Activated T-cell treated with anti-CD3 and anti-CD28 coated beads, Interleukin-2, amount 50 U/mL, for 24 hours (primary cell): ENCODE measurements at places on chromosomes 12 and 14.

DNA sequence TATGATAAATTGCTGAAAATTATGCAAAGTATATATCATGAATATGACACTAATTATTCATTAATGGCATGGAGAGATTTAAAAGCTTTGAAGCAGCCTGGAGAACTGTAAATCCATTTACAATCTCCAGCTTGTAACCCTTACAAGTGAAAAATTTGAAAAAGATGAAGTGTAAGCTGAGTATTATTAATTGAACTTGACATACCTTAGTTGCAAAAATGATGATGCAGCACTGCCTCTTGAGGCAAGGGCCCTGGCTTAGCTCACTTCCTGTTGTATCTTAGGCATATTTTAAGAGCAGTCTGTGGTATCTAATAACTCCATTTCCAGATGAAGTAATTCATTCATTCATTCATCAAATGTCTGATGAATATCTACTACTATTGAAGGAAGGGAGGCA is 158.6 kb downstream of the ANO4 start:
- no peak for DNase-seq

- no peak for DNase-seq
Observed at GRCh38 chr12:115421796-115422709, 738.1 kb upstream of the TBX3 start.

- DNase-seq = no peak
Observed at GRCh38 chr14:94449930-94450329, 2.7 kb downstream of the SERPINA11 start.

- DNase-seq = no peak
Observed at GRCh38 chr12:123055281-123055766, 74.8 kb downstream of the ARL6IP4 start.

- DNase-seq = no peak
Observed at GRCh38 chr14:99247101-99247729, 24.8 kb downstream of the BCL11B start.

DNA sequence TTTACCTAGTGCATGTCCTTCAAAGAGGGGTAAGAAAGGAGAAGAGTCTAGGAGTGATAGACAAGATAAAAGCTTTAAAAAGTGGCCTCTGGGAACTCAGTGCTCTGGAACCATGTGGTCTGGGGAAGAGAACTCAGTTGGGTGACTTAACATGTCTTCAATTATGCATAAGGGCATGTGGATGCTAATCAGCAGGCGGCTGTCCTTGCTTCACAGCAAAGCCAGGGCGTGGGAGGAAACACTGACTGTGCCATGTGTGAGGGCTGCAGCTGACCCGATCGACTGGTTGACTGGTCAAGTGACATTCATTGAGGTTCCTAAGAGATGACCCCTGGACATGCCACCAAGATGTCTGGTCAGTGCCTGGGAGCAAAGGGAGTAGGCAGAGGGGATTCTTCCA is 1053.8 kb downstream of the BCL11B start:
- no peak for DNase-seq

DNA sequence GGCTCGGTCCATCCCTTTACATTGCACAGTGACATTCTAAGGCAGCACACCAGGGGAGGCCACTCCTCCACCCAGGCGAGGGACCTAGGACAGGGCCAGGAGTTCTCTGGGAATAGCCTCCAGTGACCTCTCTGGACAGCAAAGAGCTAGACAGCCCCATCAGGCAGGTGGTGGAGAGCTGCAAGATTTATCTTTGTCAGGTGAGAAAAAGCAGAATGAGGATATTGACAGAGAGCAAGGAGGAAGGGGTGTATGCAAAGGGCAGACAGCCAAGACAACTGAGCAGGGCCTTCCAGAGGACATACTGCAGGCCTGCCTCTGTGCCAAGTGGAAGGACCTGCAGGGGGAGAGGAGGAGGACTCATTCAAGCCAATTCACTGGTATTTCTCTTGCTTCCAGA is 112.4 kb upstream of the MAX start:
- DNase-seq = no peak

DNA sequence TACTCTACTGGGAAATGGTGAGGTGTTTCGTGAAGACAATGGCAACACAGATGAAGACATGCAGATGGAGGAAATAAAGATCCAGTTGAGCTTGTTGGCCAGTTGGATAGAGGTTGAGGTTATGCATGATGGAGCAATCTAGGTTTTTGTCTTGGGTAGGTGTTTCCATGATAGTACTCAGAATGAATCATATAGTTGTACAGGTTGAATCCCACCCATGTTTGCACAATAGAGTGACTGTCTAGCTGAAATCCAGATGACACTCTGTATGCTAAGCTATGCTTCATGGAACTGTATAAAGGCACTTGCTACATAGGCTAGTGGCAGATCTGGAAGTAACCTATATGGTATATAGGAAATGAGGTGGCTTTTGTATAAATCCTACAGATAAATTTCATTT is 264.9 kb downstream of the NAV3 start:
- no peak for DNase-seq

DNA sequence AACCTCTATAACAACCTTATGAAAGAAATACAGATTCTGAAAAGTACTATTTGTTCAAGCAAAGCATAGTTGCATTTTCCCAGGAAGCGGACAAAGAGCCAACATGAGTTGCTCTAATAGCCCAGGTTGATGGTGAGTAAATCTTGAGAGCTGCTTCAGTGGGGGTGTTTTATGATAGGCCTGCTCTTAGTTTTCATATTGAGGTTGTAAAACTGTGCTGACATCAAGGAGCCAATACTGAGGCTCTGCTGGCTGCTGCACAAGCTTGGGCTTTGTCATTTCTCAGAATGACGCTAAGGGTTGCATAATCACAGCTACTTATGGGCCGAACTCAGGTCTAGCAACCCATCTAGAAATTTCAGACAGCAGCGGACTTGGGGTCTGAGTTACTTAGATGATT is 11.5 kb downstream of the TBC1D30 start:
- no peak for DNase-seq

DNA sequence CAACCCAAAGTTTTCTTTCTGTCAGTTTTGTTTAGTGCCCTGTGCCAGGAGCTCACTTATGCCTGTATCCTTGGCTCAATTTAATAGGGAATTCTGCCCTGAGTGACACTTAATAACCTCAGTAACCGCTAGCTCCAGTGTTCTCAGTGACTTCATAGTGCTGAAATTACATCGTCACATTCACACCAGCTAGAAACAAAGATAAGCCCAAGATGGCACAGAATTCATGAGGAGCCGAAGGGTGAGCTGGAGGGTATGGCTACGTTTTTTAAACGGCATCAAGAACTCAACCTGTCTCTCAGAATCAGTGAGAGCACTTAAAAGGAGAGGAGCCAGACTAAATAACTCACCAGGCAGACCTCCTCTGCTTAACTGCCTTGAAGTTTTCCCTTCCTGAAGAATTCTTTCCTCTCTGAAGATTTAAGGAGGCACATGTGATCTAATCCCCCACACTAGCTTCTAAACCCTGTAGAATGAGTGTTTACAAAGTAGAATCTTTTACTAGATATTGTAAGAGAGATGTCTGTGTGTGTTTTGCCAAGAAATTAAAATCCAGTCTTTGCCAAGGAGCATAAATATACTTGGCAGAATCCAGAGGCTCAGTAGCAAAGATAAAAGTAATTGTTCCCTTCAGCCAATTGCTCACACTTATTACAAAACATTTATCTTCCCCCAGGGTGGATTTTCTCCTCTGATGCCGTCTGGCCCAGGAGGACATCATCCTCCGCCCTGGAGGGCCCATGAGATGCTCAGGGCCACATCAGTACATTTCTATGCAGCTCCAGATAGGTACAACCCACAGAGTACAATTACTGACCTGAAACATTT is 37.3 kb downstream of the PTGER2 start:
- no peak for DNase-seq

- no peak for DNase-seq
Observed at GRCh38 chr14:79543967-79544697, 667.2 kb downstream of the DIO2 start.

GRCh38 chr12:55932551-55932910 is 1.6 kb downstream of the DGKA start:
- DNase-seq = peak; percentile 51

- no peak for DNase-seq
Observed at GRCh38 chr14:34387974-34388516, 74.0 kb downstream of the SPTSSA start.

DNA sequence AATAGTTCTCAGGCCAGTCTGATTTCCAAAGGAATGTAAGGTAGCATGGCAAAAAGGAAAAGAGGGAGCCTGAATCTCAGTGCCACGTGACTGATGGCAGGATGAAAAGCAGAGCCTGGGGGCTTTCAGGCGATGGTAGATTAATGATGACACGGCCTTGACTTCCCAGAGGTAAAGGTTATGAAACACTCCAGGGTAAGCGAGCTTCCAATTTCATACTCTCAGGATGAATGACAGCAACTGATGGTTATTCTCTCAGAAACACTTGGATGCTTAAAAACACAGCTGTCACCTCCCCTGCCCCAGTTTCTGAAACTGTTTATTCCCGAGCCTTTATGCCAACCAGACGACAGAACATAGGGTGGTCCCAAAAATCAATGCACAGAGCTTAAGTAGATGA is 28.8 kb downstream of the GDF11 start:
- DNase-seq = no peak

DNA sequence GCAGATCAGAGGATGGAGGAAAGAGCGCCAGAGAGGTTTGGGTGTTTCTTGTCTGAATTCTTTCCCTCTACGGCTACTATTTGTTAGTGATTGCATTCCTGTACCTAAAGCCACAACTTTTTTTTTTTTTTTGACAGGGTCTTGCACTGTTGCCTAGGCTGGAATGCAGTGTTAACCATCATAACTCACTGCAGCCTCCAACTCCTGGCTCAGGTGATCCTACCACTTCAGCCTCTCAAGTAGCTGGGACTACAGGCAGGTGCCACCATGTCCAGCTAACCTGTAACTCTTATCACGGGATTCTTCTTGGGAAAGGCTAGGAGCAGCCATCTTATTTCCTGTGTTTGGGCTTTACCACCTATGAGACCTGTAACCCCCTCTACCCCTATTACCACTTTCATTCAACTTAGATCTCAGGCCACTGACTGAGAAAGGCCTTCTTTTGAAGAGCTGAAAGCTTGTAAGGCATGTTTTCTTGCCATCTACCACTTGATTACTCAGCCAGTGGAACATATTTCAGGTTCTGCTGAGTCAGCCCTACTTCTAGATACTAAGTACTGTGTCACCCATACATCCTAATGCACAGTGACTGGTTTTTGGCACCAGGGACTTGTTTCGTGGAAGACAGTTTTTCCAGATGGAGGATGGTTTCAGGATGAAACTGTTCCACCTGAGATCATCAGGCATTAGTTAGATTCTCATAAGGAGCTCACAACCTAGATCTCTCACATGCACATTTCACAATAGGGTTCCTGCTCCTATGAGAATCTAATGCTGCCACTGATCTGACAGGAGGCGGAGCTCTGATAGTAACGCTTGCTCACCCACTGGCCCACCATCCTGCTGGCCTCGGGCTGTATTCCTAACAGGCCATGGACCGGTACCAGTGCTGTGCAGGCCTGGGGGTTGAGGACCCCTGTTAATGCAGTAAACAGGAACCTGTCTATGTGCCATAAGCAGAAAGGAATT is 6.9 kb downstream of the VEZT start:
- no peak for DNase-seq

- DNase-seq = no peak
Observed at GRCh38 chr14:67567654-67568053, 32.4 kb downstream of the PIGH start.

DNA sequence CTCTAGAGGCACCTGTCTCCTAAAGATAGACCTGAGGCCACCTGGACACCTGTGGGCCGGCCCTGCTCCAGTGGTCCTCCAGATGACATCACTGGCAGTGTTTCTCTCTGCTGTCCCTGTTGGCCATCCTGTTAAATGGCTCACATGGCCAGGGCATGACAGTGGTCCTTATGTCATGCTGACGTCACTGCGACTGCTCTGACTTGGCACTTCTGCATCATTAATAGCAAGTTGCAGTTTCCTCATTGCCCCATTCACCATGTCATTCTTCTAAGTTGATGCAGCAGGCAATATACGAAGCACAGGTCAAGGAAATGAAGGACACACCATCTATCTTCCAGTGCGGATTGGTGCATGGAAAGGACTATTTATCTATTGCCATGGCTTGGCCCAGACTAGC is 1468.5 kb upstream of the TMEM132C start:
- no peak for DNase-seq

- no peak for DNase-seq
Observed at GRCh38 chr14:54486685-54487084, 2.1 kb downstream of the GMFB start.

- DNase-seq = no peak
Observed at GRCh38 chr14:94560291-94560665, 964 bp upstream of the SERPINA4 start.

- no peak for DNase-seq
Observed at GRCh38 chr12:64992641-64993040, 128.5 kb downstream of the WIF1 start.

DNA sequence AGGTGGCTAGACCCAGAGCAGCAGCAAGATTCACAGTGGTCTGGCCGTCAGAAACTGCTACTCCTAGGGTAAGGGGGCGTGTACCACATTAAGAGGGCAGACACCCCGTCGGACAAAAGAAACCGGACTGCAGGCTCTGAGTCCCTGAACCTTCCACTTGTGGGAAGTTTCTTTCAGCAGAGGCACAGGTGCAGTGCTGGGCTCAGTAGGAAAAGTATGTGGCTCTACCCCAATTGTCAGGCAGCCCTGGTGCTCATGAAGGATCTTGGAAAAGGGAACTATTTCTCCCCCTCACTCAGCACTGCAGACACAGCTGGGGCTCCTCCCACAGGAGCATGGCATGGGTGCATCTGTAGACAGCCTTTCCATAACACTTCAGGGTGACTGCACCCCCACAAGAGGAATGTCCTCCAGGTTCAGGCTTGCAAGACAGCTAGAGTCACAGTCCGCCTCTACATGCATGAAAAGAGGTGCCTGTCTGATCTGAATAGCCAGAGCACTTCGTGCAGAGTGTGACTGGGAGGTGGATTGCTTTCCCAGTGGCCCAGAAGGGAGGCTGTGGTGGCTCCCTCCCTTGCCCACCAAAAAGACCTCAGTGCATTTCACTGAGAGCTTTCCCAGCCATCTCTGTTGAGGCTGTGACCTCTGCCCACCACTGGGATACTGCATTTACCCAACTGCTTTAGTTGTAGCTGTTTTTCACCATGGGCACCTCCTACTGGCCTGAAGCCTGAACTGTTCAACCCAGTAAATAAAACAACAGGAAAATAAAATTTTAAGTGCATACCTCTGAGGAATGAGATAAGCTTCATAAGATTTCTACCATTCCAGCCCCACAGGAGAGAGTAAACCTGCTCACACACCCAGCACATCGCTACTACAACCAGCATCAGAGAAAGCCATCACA is 14.2 kb downstream of the CEP128 start:
- no peak for DNase-seq

DNA sequence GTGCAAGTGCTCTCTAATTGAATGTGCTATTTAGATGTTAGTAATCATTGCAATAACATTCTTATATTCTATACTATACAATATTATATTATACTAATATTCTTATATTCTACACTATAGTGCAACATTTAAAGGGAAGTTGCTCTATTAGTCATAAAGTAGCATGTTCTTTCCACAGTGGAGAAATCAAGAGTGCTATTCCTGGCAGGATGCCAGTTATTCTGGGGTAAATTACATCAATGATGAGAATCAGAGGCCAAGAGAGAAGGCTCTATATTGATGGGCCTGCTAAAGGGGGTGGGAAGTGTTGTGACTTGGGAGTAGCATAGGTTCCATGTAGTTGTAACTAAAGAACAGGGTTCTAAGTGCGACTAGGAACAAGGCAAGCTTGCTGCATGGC is 121.5 kb downstream of the SLC15A5 start:
- DNase-seq = no peak
